GM23248 (cell line): ENCODE measurements at places on chromosomes 2 and 18.

GRCh38 chr2:23721454-23721826 lies 205.5 kb downstream of the ATAD2B start:
- DNase-seq, result no peak

DNA sequence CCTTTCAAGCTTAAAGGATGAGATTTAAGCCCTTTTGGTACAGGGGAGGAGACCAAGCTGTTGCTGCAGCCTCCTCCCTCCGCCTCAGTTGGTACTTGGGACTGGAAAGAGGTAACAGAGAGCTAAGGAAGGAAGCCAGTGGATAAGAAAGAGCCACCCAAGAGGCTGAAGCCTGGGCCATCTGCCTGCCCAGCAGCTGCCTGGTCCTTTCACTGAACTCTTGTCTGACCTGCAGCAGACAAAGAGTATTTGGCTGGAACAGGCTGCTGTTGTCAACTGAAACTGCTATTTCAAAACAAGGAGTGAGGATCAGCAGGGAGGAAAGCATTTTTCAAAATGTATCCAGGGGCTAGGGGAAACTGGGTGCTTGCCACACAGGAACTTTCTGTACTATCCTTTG lies 30.3 kb downstream of the TNS1 start:
- DNase-seq, result no peak

DNA sequence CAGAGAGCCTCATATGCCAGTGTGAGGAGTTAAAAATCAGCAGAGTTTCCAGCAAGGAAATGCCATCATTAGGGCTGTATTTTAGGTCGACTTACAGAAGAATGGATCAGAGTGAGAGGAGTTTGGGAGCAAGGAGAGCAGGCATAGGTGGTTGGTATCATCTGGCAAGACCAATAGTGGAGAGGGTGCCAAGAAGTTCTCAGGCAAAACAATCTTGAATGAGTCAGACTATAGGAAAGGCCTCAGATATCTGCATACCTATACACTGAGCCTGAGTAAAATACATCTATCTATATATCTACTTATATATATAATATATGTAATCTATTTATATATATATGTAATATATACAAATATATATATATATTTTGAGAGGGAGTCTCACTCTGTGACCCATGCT lies 57.3 kb downstream of the TMEFF2 start:
- no peak for DNase-seq

GRCh38 chr18:22223254-22223964 lies 54.0 kb downstream of the GATA6 start:
- peak; percentile 99 for DNase-seq

- DNase-seq, result no peak
Measured at GRCh38 chr2:106336737-106337136, 131.5 kb downstream of the RGPD3 start.

DNA sequence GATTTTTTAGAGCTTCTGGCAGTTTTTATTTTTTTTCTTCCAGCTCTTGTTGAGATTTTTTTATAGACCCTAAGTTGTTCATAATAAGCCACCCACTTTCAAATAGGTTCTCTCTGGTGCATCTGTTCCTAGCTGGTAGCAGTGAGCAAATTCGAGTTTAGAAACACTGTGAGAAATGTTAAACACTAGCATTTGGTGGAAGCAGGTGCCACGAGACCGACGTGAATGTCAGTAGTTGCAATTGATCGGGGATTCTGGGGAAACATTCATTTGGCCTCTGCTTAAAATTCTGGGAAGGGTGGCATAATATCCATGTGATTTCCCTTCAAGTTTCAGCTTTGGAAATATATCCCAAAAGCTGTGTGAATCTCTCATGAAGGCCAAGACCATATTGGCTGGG lies 435.0 kb downstream of the RNF144A start:
- DNase-seq, result no peak

DNA sequence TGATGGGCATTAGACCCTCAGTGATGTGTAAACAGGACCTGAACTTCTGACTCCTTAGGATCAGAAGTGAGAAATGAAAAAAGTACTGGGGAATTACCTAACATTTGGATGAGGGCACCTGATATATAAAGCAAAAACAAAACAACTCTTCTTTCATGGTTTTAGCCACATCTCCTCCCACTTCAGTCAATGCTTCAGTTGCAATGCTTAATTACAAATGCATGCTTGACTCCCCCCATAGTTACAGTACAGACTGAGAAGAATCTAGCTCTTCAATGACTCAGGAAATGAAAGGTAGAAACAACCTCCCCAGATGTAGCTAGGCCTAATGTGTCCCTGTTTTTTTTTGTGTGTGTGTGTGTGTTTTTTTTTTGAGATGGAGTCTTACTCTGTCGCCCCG lies 276.8 kb upstream of the POU3F3 start:
- DNase-seq, result no peak

DNA sequence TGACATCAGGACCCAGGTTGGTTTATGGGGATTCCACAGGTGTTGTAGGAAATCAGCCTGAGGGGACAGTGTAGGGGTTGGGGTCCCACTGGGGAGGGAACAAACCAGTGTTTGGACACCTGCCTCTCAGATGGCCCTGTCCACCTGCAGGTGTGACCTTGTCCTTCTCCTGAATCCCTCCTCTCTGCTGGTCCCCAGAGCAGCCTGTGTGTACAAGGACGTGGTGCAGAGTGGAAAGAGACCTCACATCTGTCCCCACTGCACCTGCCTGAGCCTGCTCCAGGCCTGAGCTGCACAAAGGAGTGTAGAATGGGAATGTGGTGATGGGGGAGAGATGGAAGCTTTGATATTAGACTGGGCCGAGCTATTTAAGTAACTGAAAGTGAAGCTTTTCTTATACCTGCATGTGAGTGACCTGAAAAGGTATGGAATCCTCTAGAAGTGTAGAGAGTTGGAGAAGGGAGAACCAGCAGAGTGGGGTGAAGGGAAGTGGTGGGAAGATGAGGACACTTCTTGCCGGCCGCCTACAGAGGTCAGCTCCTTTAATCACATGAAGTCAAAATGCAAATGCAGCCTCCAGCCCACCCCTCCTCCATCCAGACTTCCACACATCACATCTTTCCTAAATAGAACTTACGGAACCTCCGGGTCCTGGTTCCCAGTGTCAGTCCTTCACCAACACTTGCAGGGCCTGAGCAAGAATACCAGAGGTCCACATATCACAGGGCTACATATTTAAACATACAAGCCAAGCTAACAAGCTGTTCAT lies 89.3 kb upstream of the SMAD2 start:
- no peak for DNase-seq

GRCh38 chr18:31301201-31301655 lies 16.7 kb upstream of the DSG1 start:
- DNase-seq, result no peak

- no peak for DNase-seq
Measured at GRCh38 chr18:43671431-43671830, 394.1 kb upstream of the SYT4 start.

- no peak for DNase-seq
Measured at GRCh38 chr2:73970850-73971471, 13.7 kb upstream of the TET3 start.

GRCh38 chr2:6878549-6878948 lies 972 bp downstream of the RSAD2 start:
- no peak for DNase-seq

GRCh38 chr18:8177330-8178016 lies 431.8 kb upstream of the RAB12 start:
- DNase-seq, result no peak

- peak; percentile 5 for DNase-seq
Measured at GRCh38 chr2:140994856-140995255, 1136.0 kb downstream of the LRP1B start.

DNA sequence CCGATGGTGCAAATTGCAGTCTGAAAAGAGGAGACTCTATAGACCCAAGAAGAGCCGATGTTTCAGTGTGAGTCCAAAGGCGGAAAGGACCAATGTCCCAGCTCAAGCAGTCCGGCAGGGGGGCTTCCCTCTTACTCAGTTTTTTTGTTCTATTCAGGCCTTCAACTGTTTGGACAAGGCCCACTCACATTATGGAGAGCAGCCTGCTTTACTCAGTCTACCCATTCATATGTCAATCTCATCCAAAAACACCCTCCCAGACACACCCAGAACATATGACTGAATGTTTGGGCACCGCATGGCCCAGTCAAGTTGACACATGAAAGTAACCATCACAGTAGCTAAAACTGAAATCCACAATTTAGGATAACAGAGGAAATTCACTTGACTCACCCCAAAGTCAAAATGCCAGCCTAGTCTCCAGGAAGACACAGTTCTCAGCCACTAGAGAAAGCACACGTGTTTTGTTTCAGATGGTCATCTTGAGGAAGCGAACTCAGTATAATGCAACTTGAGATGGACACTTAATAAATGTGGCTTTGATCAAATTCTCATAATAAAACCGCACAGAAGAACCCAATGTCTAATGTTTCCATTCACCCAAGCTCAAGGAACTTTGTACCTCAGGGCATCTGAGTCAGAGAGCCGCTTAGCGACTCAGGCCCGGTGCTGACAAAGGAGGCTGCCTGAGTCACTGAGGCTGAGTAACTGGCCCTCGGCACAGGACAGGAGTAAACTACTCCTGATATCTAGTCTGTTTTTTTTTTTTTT lies 2.4 kb downstream of the FHL2 start:
- peak; percentile 100 for DNase-seq

- DNase-seq, result peak; percentile 34
Measured at GRCh38 chr2:28276807-28277206, 115.9 kb upstream of the FOSL2 start.

DNA sequence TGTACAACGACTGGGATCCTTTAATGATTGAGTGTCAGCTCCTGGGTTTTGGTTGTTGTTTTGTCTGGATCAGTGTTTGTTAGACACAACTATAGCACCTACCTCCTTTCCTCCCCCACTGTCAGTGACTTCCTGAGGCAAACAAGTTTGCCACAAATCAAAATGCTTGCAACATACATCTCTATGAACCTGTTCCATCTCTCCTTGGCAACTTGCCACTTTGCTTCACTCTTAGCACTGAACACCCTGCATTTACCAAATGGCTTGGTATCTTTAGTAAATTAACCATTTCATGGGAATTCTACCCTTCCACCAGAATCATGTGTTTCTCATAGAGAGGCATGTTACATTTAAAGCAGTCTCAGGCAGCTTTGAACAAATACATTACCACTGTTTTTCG lies 301.1 kb upstream of the TANK start:
- no peak for DNase-seq

DNA sequence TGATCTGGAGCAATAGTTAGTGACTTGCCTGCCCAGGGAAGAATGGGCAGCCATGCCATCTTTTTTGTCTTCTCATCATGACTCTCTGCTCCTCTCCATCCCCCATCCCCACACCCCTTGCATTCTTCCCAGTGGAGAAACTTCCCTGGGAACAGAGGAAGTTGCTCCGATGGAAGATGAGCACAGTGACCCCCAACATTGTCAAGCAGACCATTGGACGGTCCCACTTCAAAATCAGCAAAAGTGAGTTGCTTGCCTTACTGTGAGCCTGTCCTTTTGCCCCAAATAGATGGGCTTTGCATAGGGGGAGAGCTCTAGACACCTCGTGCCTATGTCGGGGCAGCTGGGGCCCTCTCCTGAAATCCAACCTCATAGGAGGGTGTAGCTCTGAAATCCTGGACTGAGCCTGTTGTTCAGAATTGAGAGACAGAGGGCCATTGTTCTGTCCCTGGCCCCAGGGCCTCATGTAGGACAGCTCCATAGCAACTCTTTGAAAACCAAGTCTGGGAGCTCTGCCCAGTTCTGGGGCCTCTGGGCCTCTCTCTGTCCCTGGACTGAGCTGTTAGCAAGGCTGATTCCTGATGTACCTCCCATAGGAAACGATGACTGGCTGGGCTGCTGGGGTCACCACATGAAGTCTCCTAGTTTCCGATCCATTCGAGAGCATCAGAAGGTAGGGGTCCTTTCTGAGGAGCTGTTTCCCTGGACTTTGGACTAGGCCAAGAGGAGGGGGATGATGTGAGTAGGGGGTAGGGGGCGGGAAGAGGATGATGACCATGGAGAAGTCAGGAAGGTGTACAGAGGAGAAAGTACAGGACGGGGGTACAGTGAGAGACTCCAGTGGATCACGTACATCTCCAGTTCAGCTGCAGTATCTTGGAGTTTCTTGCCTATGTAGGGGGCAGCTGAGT lies 35.2 kb downstream of the TTLL4 start:
- peak; percentile 60 for DNase-seq

DNA sequence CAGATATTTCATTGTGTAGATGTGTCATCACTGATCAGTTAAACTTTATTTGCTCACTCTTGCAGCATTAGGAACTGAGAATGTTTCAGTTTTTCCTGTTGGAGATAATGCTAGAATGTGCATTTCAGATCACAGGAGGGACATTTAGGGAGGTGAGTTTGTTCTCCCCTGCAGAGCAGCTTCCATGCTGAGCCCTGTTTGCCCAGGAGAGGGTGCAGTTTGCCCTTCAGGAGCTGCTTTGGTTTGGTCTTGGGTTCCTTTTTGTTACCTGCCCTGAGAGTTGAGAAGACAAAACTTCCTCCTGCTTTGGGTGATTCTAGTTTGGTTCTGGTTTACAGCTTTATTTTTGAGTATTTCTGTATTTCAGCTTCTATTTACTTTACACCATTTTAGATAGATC lies 49.9 kb downstream of the DGKD start:
- DNase-seq, result peak; percentile 52
